ENCODE measurements at places on chromosomes 12 and 14.

DNA sequence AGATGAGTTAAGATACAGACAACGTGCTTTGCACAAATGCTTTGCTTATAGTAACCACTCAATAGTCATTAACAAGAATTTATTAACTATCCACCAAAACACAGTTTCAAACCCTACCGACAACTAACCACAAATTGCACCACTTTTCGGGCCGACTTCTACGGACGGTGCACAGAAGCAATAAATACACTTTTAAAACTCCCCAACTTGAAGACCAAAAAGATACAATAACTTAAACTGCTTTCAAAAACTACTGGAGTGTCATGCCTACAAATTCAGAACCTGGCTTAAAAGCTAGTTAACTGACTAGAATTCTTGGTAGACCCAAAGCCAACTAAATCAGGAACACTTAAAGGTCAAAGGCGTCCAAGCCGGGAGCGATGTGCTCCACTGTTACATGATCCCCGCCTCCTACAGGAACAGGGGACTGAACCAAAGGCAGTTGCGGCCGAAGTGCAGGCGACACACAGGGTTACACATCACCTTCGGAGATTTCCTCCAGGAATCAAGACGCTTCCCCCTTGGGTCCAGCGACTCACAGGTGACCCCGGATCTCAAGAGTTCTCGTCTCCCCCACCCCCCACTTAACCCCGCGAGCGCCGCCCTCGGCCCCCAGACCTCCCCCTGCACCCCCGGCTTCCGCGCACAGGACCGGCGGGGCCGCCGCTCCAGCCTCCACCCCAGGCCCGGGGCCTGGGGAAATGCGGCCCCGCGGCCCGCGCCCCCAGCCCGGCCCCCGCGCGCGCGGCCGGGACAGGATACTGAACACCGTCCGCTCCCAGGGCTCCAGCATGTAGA, 507 bp downstream of the SPTSSA start:
- no peak for DNase-seq

DNA sequence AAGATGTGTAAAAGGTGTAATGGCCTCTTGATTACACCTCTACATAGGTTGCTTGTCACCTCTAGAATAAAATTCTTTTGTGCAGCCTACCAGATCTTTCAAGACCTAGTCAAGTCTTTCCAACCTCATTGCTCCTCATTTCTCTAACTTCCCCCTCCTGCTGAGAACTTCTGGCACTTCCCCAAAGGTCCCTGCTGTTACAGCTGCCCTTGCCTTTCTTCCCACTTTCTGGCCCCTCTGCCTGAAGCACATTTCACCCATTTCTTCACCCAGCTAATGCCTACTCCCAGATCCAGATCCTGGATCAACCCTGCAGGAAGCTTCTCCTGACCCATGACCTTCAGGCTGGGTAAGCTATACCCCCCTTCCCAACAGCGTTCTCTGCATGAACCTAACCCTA, 1.5 kb downstream of the TSHR start:
- no peak for DNase-seq

GRCh38 chr14:59337141-59337611, 128.0 kb downstream of the GPR135 start:
- DNase-seq: no peak

DNA sequence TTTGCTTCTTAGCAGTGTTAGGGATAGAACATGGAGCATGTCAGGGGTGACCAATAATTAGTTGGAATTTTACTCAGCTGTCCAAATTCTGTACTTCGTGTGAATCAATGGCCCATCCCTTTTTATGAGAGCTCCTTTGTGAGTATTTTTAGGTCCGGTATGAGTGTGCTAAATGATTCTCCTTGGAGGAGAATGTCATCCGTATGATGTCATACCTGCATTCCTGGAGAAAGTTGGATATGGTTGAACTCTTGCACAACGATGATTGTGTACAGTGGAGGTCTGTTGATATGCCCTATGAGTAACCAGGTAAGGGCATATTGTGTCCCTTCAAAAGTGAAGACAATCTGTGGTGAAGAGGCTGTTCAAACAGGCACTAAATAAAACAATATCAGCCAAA, 400.8 kb downstream of the GXYLT1 start:
- DNase-seq: no peak
